ENCODE measurements at places on chromosomes 12 and 14.

DNA sequence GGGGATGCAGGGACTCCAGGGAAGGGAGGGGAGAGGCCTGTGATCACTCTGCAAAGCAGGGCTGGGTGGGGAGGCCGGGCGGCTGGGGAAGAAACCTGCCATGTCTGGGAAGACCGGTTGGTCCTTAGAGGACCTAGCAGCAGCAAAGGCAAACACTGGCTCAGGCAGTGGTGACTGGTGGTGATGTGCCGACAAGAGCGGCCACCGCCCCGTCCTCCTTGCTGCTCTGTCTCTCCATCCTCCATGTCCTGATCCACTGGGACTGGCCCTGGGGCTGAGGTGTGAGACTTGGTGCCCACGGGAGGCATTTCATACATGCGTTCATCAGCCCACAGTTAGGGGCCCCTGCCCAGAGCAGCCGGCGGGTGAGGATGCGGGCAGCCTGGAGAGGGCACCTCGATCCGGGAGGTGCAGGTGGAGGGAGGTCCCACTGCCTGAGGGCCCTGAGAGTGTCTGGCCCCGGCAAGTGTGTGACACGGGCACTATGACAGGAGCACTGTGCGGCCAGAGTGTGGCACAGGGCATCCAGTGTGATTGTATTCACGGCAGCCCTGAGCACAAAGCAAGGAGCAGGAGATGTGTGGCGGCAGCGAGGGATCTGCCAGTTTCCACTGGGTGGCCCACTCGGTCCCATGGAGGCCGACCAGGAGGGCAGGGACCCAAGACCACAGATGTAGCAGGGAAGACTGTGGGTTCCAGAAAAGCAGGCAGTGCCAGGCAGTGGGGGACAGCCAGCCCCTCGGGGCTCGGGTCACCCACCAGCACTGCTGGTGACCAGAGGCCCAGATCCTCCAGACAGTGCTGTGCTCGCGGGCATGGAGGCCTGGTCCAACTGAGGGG, 13.9 kb downstream of the ANKRD9 start:
- no peak for DNase-seq

DNA sequence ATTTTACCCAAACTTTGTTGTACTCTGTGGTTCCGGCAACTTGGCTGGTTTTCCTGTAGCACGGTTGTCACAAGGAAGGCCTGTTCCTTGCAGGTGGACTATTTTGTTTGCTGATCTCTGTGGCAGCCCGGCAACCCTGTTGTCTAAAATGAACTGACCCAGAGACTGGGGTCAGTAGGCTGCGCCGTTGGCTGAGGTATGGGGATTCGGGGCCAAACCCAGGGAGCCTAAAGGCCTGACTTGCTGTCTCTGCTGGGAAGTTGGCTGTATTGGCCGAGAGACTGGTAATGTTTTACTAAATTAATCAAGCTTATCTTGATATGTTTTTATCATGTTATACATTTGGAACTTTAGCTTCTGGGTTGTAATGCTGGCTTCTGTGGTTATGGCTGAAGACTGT, 13.8 kb downstream of the SMIM41 start:
- no peak for DNase-seq

DNA sequence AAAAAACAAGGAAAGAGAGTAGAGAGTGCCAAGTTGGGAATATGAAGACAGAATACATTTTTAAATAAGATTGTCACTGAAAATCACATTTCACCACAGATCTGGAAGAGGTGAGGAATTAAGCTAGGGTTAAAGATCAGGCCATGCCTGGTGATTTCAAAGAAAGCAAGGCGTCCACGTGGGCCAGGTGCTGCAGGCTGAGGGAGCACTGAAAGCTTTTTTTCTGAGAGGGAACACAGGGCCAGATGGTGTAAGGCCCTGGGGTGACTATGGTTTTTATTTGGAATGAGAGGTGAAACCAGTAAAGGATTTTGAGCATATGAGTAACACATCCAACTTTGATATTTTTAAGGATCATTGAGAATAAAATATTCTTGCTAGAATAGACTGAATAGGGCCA, 20.9 kb downstream of the SYT1 start:
- DNase-seq = no peak

- no peak for DNase-seq
These were observed 3.7 kb downstream of the DEPDC4 start for GRCh38 chr12:100263131-100263530.

DNA sequence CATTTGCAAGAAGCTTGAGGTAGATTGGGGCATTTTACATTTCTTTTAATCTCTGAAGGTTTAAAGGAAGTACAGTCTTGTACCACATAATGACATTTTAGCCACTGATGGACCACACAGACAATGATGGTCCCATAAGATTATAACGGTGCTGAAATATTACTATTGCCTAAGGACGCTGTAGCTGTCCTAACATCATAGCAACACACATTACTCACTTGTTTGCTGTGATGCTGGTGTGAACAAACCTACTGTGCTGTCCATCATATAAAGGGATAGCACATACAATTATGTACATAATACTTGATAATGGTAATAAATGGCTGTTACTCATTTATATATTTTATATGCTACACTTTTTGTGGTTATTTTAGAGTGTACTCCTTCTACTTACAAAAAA, 127.1 kb upstream of the CPNE8 start:
- DNase-seq = no peak

- no peak for DNase-seq
These were observed 42.2 kb upstream of the FAM181A start for GRCh38 chr14:93884950-93885349.

- DNase-seq = no peak
These were observed 3.9 kb upstream of the KRT6B start for GRCh38 chr12:52455821-52456220.

DNA sequence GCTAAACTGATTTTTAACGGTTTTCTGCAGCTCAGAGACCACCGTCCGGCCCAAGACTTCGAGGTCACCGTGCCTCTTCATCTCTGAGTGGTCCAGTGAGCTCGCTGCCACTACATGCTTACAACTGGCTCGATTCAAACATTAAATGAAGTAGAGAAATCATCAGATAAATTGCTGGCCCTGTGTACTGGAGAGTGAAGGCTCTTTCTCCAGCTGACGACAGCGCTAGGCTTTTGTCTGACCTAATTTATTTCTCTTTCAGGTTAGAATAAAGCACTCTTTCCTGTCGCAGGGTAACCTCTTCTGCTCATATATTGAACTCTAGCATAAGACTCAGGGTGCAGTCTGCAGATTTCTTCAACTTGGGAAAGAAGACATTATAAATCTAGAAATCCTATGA, 6.4 kb downstream of the BCL11B start:
- DNase-seq = no peak

- DNase-seq = no peak
These were observed 47.2 kb downstream of the UBE3B start for GRCh38 chr12:109524466-109525278.

DNA sequence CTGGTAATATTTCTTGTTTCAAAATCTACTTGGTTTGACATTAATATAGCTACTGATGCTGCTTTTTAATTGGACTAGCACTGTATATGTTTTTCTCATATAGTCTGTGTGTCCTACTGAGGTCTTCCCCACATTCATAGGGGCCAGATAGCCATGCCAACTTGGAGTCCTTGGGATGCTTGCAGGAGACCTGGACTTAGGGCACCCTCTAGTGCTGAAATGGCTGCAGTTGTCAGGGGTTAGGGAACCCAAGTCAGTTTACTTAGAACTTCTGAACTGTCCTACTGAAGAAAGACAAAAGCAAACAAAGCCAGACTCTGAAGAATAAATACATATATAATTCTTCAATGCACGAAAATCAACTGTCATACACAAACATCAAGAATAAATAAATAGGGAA, 279.9 kb upstream of the SYT1 start:
- no peak for DNase-seq

GRCh38 chr14:81311778-81312177, 88.3 kb downstream of the STON2 start:
- DNase-seq = no peak

DNA sequence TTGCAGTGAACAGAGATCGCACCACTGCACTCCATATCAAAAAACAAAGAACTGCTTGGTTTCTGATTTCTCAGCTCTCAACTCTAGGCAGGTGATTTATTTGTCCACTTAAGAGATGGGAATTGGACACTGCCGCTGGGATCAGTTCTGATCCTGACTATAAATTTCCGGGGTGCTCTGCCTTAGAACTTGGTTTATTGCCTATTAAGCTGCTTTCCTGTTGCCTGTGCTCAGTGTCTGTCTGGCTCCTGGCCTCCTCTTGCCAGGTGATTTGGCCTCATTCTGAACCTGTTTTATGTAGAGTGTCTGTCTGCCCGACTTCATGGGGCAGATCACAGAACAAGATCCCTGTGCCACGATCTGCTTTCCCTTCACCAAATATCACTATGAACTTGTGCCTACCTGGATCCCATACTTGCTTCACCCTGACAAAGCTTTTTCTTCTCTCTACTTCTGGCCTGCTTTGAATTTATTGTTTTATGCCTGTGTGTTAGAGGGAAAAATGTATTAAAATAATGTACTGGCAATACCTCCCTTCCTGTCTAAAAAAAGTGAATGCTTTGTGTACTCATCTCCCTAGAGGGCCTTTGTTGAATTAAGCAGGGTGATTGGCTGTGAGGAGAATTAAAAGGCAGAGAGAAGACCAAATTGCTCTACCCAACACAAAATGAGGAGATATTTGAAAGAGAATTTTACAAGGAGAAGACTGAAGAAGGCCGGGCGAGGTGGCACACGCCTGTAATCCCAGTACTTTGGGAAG, 27.6 kb downstream of the CDKN1B start:
- no peak for DNase-seq

- DNase-seq = no peak
These were observed 103.3 kb downstream of the CALM1 start for GRCh38 chr14:90499908-90500664.

DNA sequence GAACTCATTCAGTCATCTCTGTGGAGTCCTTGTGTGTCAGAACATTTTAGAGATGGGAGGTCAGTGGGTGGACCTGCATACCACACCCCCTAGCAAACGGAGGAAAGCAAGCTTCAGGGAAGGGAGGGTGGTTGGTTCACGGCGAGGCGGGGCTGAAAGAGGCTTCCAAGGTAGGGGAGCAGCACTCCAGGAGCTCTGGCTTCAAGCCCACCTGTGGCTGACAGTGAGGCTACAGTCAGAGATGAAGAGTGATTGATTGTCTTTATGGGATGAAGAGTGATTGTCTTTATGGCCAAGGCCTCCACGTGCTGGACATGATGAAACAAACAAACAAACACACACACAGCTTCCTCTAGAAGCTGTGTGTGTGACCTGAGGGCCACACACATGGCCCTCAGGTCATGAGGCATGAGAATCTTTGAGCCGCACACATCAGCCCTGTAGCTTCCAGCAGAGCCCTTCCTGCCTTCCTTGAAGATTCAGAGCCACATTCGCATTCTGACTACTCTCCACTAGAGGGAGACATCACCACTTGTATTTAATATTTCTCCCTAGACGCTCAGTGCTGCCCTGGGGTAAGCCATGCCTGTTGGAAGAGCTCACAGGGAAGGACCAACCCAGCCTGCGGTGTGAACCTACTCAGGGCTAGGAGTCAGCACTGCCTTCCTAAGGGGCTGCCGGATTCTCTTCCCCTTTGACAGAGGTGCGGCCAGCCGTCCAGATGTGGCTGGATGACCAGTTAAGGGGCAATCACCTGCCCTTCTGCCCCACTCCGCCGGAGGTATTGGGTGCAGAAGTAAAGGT, 54.4 kb upstream of the KCNA1 start:
- DNase-seq = no peak

- DNase-seq = no peak
These were observed 165.7 kb upstream of the RBM19 start for GRCh38 chr12:114131824-114132223.

DNA sequence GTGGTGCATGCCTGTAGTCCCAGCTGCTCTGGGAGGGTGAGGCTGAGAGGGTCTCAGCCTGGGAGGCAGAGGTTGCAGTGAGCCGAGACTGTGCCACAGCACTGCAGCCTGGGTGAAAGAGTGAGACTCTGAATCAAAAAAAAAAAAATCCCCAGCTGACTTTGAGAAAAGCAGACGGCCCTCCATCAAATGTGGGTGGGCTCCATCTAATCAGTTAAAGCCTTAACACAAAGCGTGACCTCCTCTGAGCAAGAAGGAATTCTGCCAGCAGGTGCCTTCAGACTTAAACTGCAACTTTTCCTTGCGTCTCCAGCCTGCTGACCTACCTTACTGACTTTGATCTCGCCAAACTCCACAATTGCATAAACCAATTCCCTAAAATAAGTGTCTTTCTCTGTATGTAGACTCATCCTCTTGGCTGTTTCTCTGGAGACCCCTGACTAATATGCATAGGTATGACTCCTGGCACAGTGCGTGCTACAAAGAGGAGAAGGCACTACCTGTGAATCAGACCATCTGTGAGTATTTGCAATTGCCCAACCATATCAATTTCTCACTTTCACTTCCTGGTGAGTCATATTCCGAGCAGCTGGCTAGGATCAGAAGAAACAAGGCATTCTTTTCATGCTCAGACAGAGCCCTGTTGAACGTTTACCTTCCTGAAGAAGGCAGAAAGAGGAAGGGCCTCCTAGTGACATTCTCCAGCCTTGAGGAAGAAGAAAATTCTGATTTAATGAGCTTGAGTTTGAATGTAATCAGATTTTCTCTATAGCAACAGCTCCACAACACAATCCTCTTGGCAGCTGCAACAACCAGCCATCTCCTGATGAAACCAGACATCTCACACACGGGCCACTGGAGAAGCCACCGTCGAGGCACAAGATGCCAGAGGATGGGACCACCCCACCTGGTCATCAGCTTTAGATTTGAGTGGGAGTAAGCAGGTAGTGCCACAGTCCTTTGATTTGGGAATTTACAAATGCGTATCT, 54.3 kb downstream of the CLMN start:
- DNase-seq = no peak

DNA sequence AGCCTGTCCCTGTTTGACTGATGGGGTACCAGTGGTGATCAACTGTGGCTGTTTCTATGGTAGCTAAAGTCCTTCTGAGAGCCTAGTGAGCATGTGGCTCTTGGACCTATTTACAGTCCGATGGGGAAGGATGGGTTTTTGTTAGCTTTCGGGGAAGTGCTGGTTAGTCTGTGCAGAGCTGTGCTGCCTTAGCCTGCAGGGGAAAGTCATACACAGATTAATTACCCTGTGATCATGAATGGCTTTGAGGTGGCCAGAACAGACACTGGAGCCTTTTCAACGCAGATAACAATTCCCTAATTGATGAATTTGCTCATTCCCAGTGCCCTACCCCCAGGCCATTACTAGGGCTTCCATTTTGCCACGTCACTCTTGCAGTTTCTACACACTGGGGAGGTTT, 99.7 kb downstream of the WSCD2 start:
- no peak for DNase-seq

DNA sequence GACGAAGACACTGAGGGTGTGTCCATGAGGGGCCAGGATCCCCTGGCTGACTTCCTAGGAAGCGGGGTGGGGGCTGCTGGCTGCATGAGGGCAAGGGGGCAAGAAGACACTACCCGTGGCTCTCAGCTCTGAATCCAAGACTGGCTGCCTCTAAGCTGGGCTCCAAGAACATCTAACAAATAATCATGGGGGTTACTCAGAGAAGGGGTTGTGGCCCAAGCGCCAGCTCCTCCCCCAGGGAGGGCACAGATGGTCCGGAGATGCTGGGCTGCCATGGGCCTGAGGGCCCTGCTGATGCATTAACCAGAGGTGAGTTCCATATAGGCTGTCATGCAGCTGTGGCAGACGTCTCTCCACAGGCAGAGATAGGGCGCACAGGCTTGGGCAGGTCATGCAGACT, 14.3 kb downstream of the SYNDIG1L start:
- no peak for DNase-seq

GRCh38 chr14:50718949-50719348, 50.8 kb upstream of the SAV1 start:
- DNase-seq = no peak

Data from substantia nigra (tissue), 51 donors.